Non-pigmented ciliary epithelial cell (primary cell): ENCODE measurements at places on chromosomes 1 and 21.

- DNase-seq, result no peak
Observed at GRCh38 chr1:231040019-231040799, at the start of gene FAM89A. TSS of gene FAM89A (minus strand) at chr1:231040254. CDS start at chr1:231040211, 43 bp downstream.

DNA sequence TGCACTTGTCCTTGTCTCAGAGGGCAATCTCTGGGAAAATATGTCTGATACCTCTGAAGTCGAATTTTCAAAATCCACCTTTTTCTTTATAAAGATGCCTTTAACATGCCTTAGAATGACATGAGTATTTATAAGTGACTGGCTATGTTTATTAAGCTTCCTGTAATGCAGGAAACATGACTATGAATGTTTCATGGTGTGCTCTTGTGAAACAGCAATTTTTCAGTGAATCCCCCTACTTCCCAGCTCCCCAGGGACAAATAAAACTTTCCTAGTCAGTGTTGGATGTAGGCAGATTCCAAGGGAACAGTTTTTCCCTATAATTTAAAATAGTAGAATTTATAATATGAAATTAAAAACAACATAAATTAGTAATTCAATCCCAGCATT is 437.0 kb downstream of the LMO4 start:
- no peak for DNase-seq

GRCh38 chr1:54865238-54866073 is 21.5 kb downstream of the DHCR24 start:
- DNase-seq, result no peak

DNA sequence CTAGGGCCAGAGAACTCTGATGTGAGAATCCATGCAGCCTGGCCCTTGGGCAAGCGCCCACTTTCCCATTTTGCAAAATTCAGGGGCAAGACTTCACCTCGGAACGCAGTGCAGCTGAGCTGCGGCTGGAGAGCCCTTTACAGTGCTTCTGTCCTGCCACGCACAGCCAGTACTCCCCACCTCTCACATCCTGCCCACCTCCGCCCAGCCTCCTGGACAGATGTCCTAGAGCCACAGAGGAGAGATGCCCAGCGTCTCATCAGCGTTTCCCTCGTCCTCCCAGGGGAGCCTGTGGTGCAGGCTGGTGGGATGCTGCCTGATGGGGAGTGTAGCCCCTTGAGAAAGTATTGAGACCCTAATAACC is 29.6 kb downstream of the RUNX3 start:
- no peak for DNase-seq

DNA sequence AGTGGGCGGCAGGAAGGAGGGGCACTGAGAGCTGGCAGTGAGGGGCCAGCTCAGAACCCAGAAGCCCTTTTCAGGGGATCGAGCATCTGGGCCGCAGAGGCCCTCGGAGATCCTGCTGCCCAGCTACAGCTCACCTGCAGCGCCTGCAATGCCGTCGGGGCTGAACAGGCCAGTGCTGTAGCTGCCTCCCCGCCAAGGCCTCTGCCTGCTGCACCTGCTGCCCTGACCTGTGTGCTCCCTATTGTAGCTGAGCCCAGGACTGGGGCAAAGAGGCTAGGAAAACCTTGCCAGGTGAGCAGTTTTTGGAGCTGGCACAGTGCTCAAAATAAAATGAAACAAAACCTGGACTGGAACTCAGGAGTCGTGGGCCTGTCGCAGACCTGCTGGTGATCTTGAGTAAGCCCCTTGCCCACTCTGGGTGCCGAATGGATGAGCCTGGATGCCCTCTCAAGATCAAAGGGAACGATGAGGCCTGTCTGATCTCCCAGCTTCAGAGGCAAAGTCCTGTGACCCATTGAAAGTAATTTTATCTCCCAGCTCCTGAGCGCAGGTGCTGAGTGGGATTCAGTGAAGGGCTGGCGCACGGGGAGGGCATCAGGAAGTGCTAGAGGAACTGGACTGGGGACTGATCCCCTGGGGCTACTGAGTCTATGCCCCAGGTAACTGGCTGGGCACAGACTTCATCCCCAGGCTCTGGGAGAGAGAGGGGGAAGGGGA is 154.6 kb downstream of the FOXD2 start:
- DNase-seq, result no peak

DNA sequence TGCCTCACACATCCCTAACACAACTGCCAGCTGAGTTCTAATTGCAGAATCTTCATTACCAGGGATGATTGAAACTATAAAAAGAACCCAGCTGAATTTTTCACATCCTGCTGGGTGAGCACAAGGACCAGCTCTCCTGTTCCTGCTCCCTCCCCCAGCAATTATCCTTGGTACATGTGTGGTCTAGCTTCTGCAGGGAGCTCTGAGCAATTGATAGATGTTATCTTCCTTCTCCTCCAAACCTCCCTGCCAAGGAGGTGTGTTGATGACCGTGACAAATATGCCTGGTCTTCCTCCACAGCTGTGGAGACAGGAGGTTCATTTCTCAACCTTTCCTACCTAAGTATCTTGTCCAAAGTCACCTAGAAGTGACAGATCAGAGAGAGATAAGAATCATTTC is 65.3 kb upstream of the MAN1A2 start:
- no peak for DNase-seq

DNA sequence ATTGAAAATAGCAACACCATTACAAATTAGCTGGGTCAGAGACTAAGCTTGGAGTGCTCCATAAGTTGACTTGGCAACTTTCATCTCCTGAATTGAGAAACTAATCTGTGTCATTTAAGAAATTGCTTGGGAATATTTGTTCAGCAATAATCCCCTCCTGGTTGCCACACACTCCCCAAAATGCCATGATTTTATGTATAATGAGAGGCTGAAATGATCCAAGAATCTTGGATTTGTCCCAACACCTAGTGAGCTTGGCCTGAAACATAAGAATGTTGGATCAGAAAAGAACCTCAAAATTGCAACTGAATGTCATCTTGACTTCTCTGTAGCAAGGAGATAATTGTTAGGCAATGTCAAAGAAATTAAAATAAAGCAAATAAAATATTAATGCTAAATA is 805.9 kb upstream of the ADAMTS5 start:
- DNase-seq, result no peak

- DNase-seq, result no peak
Observed at GRCh38 chr1:248872752-248873408, 14.0 kb upstream of the ZNF692 start.

DNA sequence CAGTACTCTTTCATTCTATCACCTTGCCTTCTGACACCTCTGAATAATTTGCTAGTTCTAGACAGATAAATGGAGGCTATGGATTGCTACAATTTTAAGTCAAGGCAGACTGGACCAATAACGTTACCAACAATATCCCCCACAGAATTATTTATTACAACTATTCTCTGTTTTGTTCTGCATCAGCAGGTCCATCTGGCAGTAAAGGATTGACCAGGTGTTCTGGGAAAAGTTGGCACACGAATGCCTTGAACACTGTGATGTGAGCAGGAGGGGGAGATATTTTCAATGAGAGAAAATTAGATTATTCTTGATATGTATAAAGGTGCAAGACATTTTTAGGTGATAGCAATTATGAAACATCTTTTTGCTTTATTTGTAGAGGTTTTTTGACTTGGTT is 718.8 kb upstream of the TMPRSS15 start:
- DNase-seq, result no peak

DNA sequence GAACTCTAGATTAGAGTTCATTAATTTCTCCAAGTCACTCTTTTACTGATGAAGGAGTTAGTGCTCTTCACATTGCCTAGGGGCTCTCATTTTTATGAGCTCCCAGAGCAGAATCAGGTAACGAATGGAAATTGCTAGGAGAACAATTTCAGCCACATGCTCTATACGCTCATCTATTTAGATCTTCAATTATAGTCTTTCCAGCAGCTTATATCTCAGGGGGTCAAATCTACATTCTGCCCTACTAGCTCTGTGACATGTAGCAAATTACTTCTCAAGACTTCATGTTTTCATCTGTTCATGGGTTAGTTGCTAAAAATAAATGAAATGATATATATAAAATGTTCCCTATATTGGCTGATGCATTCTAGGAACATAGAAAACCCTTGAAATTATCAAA is 183.6 kb downstream of the PLPP3 start:
- DNase-seq, result no peak

GRCh38 chr1:11170102-11170501 is 19.1 kb upstream of the ANGPTL7 start:
- no peak for DNase-seq

- no peak for DNase-seq
Observed at GRCh38 chr1:3139871-3140361, 70.9 kb downstream of the PRDM16 start.

DNA sequence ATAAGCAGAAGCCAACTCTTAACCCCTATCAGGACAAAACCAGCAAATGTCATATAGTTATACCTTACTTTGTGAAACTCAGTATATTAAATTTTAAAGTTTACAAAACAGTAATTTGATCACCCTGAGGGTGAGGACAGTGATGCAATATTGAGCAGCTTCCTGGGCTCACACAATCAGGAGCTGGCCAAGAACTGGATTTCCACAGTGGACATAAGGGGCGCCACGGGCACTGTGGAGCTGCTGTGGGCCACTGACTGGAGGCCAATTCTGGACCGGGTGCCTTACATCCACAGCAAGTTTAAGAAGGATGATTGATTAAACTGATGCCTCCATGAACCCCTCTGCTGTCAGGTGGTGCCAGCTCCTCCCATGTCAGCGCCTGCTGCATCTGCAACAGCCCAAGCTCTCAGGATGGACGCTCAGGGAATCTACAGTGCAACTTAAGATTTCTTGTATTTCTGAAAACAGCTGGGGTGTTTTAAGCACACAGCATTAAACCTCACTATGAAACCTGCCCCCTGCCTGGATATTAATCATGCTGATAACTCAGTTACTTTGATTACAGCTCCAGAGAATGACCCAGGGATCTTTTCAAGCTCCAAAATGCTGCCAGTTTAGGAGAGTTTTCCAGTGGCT is 55.9 kb downstream of the TOR3A start:
- DNase-seq, result no peak

DNA sequence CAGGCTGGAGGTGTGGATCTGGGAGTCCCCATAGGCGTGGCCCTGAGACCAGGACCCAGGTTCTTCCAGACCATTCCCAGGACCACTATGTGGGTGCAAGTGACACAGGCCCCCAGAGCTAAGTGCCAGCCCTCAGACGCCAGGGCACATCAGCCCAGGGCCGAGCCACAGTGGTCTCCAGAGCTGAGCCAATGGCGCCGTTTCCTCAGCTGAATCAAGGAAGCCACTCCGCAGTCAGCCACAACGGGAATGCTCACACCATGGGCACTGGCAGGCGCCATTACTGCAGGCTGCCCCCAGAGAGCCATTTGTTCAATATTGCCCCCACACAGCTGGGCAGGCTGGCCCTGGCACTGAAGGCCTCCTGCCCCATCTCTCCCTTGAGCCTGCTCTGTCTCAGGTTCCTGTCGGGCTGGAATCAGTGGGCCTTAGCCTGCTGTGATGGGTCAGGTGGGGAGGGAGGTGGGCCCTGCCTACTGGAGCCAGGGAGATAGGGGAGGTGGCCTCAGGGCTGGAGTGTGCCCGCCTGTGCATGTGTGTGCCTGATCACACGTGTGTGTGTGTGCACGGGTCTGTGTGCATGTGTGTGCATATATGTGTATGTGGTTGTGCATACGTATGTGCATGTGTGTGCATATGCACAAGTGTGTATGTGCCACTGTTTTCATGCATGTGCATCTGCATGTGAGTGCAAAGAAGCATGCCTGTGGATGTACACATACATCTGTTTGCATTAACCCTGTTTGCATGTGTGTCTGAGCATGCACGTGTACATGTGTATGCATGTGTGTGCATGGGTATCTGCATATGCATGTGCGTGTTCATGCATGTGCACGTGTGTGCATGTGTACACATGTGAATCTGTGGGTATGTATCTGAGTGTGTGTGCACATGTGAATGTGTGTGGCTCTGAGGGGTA is 6.1 kb downstream of the GJC2 start:
- DNase-seq, result no peak

DNA sequence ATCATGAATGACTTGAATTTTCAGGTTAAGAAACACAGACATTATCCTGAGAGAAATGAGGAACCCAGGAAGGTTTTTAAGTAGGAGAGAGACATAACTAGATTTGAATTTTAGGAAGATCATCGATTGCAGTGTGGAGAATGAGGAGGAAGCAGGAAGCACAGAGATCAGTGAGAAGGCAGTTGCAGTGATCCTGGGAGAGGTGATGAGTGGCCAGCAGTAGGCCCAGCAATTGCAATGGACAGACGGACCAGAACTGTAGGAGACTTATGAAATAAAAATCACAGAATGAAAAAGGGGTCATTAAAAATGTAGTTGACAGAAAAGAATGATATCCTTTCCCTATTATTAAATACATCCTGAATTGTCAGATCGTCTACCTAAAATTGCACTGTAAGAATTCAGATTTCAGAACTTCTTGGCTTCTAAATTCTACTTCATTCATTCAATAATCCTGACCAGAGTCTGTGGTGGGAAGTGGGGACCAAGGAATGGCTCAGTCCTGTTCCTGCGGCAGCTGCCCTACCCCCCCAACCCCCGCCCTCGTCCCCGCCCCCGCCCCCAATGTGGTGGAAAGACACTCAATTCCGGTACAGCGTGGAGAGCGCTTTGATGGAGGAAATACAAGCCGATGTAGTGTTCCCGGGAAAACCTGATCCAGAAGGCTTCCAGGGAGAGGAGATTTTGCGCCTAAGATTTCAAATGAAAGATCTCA is 35.1 kb downstream of the SLC2A1 start:
- DNase-seq, result no peak

- no peak for DNase-seq
Observed at GRCh38 chr1:201730611-201731010, 98.3 kb upstream of the IPO9 start.

GRCh38 chr1:102472520-102472919 is 475.8 kb upstream of the OLFM3 start:
- no peak for DNase-seq

- DNase-seq, result no peak
Observed at GRCh38 chr1:201585901-201586300, 47.0 kb downstream of the NAV1 start.

DNA sequence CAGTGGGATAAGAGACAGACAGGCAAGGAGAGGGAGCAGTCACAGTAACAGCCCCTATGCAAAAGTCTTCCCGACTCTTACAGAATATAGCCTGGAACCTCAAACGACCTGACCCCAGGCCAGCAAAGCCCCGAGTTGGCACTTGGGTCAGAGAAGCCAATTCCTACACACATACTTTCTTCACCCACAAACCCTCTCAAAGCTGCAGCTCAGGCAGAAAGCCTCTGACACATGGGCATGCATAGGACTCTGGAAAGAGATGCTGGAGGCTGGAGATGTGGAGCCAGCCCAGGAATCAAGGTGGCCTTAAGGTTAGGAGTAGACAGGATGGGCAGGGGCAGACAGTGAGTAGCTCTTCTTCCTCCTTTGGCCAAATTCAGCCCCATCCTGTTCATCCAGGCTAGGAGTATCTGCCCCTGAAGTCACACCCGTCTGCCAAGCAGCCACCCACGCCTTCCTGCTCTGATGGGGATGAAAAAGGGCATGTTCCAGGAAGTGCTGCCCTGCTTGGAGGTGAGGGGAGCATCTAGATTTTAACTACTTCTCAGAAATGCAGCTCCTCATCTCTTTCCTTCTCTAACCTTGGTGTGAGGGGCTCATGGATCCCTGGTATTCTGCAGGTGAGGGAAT is 7.8 kb downstream of the SLC41A1 start:
- no peak for DNase-seq

- DNase-seq, result no peak
Observed at GRCh38 chr1:85334962-85335361, 58.5 kb upstream of the BCL10 start.

- no peak for DNase-seq
Observed at GRCh38 chr1:93607814-93608186, 73.8 kb downstream of the BCAR3 start.

- DNase-seq, result no peak
Observed at GRCh38 chr21:32525282-32525681, 60.0 kb downstream of the TCP10L start.
